Left ventricle myocardium superior (tissue), 1 donor: ENCODE measurements at places on chromosomes 3 and 15.

GRCh38 chr15:77569729-77570125 is 63.0 kb downstream of the LINGO1 start:
- DNase-seq = no peak

DNA sequence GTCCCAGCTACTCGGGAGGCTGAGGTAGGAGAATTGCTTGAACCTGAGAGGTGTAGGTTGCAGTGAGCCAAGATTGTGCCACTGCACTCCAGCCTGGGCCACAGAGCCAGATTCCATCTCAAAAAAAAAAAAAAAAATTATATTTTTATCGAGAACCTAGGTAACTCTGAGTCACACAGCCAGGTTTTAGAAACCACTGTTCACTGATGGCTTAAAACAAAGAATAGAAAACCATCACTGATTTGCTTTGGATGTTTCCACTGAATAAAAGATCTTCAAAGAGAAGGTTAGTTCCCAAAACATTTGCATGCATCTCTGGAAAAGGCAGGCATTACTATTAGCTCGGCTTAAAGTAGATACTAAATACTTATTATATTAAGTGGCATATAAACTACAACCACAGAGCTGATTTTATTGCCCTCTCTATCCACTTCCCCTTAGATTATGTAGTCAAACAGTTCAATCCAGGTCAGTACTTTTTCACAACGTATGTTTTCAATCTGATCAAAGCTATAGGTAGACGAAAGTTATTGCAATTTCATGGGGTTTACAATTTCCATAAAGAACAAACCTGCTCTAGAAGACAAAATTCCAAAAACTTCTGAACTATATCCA is 1.4 kb downstream of the B4GALT4 start:
- no peak for DNase-seq

GRCh38 chr3:51698209-51698608 is 8.7 kb upstream of the GRM2 start:
- DNase-seq = no peak

DNA sequence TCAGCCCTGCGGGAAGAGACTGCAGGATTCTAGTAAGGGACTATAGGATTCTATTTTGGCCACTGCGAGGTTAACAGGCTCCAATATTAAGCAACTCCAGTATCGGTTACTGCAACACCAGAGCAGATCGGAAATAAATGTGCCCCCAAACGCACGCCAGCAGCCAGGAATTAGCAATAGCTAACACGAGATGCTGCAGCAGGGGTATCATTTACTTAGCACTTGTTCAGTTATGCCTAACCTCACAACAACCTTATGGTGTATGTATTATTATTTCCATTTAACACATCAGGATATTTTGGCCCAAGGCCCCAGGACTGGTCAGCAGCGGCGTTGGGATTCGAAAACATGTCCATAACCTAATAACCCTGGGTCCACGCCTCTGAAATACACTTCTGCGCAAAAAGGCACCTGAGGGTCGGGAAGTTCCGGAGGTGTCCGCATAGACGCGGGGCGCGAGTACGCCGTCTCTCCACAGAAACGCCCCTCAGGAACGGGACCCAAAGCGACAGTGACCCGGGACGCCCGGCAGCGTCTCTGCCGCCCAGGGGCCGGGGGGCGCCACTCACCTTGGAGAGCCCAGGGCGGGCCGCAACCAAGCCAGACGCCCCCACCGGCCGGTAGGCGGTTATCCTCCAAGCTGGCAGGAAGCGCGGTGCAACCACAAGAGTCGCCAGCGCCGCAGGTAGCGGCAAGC is 681 bp downstream of the PIK3CB start:
- DNase-seq = peak; percentile 78

GRCh38 chr3:128969993-128970739 is 23.7 kb downstream of the CFAP92 start:
- DNase-seq = peak; percentile 52
